ENCODE measurements at places on chromosomes 2 and 18.

DNA sequence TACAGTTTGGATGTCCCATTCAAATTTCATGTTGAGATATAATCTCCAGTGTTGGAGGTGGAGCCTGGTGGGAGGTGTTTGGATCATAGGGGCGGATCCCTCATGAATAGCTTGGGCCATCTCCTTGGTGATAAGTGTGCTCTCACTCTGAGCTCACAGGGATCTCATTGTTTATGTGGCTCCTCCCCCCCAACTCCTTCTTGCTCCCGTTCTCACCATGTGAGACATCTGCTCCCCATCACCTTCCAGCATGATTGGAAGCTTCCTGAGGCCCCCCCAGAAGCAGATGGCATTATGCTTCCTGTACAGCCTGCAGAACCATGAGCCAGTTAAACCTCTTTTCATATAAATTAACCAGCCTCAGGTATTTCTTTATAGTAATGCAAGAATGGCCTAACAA lies 3.0 kb upstream of the INPP1 start:
- ATAC-seq, result no peak

DNA sequence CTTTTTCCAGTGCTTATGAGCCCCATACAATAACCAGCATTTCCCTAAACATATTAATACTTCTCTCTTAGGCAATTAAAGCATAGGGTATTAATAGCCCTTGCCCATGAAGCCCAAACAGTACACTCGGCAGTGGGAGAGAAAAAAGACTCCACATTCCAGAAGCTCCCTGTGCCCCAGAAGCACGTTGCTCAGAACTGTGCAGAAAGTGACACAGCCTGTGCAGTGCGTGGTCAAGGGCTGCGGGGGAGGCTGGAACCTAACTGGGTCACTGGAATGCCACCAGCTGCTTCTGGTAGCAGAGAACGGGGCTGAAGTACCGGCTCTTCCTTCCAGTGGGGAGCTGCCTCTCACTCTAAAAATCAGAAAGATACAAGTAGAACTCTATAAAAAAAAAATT lies 32.7 kb downstream of the EIPR1 start:
- no peak for ATAC-seq

- no peak for ATAC-seq
These were observed 6.6 kb upstream of the STK11IP start for GRCh38 chr2:219591091-219591490.

DNA sequence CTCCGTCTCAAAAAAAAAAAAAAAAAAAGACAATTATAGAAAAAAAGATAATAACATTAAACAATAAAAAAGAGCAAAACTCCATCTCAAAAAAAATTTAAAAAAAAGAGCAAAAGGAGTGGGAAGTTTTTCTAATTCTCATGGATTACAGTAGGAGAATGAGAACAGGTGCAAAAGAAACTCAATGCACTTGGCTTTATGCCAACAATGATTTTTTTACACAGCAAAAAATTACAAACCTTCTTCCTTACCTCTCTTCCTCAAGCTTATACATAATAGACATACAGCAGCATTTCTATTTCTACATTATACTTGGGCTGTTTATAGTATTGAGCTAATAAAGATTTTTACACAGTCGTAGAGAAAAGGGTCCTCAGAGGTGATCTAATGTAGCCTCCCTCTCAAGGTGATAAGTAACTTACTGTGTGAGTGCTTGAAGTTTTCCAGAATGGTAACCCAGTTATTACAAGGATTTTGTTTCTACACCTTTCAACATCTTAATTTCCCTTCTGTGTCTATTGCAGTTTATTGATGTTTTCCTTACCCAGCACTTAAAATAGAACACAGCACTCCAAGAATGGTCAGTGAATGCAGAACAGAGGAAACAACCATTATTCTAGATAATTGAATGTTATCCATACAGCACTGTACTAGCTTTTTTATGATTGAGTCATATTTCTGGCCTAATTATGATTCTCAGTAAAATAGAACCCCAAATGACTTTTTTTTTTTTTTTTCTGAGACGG lies 34.9 kb upstream of the RNF138 start:
- ATAC-seq, result no peak

GRCh38 chr2:15799432-15799827 lies 140.9 kb upstream of the MYCN start:
- no peak for ATAC-seq

DNA sequence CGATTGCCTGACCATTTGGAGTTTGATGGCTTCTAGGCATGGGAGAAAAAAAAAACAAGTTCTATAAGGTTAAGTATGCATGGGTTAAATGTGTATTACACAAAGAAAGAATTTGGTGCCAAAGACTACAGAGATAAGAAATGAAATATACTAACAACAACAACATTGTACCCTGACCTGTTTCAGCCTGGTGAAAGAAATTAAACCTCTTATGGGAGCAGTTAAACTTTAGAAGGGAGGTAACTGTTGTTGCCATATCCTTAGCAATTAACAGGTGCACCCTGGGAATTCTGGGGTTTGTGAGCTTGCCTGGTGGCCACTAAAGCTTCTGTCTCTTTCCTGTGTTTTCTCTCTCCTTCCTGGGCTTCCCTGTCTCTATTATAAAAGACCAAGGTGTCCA lies 6.5 kb upstream of the IFIH1 start:
- no peak for ATAC-seq

DNA sequence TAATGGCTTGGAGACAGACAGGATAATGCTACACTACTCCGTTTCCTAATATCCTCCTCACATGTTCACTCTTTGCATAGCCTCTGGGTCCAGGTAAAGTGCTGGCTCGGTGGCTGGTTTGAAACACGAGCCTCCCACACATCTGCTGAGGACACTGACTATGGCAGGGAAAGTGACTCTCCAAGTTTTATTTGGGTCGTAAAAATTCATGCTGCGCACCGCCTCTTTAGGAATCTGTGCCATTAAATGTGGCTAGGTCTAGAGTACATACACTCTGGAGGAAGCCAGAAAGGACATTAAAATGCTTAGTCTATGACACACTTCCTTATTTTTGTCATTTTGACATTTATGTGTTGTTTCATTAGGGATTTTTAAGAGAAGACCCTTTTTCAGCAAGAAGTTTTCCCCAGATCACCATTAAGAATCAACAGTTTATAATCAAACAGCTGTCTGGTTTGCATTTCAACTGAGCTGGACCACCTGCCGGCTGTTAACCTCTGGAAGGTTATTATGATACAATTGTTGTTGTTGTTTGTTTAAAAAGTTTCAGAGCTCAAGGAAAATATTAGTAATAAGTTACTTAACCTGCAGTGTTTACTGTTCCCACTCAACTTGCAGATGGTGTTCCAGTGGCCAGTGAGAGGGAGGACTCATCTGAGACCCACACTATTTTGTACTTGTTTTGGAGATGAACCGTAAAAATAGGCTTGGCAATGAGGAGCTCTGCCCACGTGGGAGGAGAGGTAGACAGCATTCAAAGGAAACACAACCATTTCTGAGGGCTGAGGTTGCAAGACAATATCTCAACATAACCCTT lies 443.3 kb upstream of the MEIS1 start:
- ATAC-seq, result no peak

- ATAC-seq, result no peak
These were observed 320.6 kb upstream of the SALL3 start for GRCh38 chr18:78659057-78659456.

- ATAC-seq, result no peak
These were observed 44.2 kb upstream of the STAT4 start for GRCh38 chr2:191195021-191195420.

GRCh38 chr2:98935111-98935770 lies 784 bp downstream of the CRACDL start:
- no peak for ATAC-seq

DNA sequence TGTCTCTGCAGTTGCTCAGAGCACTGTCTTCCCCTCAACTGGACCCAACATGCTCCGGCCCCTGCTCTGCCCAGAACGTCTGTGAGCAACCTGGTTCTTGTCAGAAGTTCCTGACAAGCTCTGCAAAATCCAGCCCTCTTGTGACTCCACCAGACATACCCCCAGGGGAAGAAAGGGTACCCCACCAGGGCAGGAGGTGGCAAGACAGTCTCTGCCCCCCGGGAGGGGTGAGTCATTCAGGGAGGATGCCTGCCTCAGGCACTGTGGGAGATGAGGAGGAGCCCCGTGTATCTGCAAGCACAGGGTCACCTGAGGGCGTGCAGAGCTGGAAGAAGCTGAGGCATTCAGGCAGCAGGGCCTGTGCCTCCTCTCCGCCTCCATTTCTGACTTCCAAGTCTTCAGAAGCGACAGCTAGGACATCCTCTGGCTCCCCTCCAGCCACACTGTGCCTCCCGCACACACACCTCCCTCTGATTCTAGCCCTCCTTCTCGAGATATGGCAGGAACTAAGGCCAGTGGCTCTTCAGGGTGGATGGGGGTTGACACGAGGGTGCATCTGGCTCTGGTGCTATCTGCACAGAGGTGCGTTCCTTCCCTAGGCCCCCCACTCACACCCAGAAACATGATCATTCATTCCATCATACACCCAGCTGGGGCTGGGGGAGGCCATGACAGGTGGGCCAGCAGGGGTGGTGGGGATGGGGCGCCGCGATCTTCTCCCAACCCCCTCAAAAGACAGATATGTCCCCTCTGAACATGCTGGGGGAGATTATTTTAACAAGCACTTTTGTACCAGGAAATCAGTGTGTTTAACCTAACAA lies 222.2 kb downstream of the CYP26B1 start:
- ATAC-seq, result no peak

GRCh38 chr18:54388203-54389142 lies 30.8 kb downstream of the C18orf54 start:
- peak; percentile 93 for ATAC-seq

GRCh38 chr2:6637330-6637729 lies 228.4 kb downstream of the CMPK2 start:
- ATAC-seq, result no peak

GRCh38 chr18:27413495-27414401 lies 228.6 kb upstream of the CHST9 start:
- peak; percentile 93 for ATAC-seq

GRCh38 chr2:8679827-8680731 lies 1.8 kb upstream of the ID2 start:
- ATAC-seq, result peak; percentile 0

- peak; percentile 36 for ATAC-seq
These were observed 261.0 kb upstream of the CXCR4 start for GRCh38 chr2:136378712-136379595.

DNA sequence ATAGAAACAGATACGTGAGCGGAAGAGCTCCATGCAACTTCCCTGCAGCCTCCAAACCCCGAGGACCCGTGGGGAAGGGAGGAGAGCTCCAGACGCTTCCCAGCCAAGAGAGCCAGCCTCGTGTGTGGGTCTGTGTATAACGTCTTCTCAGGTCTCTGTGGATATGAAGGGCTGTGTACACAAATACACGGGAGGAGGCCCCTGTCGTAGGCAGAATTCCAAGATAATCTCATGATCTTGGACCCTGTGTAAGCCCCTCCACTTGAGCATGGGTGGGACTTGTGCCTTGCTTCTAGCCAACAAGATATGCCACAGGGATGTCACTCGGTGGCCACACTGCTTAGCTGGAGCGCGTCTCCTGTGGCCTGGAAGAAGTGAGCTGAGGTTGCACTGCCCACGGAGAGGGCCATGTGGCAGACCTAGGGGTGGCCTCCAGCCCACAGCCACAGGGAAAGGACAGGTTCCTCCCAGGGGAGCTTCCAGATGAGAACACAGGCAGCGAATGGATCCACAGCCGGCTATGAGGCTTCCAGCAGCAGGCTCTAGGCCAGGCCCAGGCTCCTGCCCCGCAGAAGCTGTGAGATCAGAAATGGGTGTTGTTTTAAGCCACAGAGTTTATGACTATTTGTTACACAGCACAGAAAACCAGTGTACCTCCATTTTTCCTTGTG lies 15.6 kb upstream of the KLF11 start:
- ATAC-seq, result no peak

DNA sequence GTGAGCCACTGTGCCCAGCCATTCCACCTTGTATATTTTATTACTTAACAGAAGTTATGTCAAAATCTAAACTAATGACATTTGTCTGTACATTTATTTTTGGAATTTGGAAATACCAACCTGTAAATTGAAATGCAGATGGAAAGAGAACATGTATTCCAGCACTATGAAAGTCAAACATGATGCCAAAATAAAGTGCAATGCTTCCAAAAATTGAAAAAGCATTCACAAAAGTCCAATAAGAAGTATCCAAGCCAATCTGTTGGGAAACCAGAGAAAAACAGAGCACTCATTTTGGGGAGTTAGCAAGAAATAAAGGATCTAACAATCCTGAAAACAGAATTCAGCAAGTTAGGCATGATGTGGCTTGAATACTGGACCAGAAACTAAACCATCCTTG lies 30.3 kb upstream of the NARS1 start:
- ATAC-seq, result no peak

DNA sequence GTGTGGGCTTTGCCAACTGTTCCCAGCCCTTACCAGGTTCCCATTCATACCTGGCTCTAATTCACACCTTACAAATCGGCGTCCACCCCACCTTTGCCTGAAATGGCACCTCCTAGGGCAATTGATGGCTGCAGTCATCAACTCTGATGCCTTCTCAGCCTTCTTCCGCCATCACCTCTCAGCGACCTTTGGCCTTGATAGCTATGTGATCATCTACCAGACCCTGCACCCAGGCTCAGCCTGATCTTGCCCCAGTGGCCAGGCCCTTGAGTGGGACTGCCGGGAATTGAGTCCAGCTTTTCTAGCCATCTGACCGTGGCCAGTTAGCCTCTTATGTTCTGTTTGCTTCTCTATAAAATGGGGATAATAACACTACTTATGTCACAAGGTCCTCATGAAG lies 32.5 kb downstream of the PSD4 start:
- ATAC-seq, result no peak

GRCh38 chr2:231387904-231388724 lies 7.4 kb upstream of the B3GNT7 start:
- peak; percentile 78 for ATAC-seq

- ATAC-seq, result no peak
These were observed 522.7 kb downstream of the THSD7B start for GRCh38 chr2:137287913-137288639.

DNA sequence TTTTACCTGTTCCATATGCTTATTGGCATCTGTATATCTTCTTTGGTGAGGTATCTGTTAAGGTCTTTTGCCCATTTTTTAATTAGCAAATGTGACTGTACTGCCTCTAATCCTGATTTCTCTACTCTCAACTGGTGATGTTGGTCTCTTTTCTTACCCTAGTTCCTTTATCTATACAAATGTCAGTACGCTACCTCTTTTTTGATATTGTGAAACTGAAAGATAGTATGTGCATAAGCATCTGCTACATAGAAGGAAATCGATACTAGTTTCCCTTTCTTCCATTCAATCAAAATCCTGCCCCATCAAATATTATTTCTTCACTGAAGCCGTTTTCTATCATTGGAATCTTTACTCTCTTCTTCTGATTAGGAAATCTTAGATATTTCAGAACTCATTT lies 194.9 kb upstream of the SPOPL start:
- ATAC-seq, result no peak

Measured in SK-N-SH treated with all-trans-retinoic acid at 6 μM for 48 hours (cell line).